T1000 (cell line): ENCODE measurements at places on chromosomes 2 and 18.

DNA sequence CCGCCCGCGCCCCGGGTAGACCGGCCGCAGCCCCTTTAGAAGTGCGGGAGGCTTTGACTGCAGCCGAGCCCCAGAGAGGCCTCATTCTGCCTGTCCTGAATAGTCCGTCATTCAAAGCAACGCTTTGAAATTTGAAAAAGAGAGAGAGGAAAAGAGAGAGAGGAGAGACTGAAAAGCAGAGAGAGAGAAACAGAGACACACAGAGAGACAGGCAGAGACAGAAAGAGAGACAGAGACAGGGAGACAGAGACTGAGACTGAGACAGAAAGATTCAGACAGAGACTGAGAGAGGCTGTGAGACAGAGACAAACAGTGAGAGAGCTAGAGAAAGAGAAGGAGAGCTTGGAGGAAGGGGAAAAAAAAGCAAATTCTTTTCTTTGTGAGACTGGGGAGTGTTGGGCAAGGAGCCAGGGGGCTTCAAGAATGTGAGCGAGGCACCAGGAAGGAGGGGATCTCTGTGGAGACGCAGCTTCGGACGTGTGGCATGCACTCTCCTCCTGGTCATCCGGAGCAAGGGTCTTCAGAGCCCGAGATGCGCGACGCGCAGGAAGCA lies 73.1 kb downstream of the MYCN start:
- no peak for DNase-seq

DNA sequence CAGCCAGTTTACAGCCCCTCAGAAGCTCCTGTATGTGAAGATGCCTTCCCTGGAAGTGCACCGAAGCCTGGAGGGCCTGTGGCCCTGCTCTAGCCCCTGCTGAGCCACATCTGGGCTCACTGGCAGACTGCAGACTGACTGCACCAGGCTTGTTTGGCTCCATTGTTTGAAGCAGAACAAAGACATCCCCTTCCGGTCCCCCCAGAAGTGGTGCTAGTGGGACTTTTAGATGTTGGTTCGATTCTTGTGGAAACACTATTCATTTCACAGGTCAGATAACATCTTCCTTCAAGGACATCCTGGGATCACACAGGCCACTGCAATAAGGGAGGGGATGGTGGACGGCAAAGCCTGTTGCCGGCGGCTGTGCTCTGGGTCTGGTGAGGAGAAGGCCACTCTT lies 57.8 kb upstream of the CBLN2 start:
- no peak for DNase-seq

DNA sequence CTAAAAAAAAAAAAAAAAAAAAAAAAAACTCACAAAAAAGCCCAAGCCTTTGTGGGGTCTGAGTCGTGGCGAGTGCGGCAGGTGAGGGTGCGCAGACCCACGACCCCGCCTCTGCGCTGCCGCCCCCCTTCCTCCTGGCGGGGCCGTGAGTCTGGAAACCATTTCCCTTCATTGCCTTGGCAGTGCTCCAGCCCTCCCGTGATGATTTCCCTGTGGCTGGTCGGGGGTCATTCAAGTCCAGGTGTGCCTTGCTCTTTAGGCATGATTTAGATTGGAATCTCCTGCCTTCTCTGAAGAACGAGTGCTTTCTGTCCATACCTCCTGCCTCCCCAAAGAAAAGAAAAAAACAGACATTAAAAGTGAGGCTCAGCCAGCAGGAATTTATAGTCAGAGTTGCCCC lies 161.8 kb downstream of the FAM210A start:
- DNase-seq, result no peak

- no peak for DNase-seq
These were observed 82.1 kb upstream of the PXDN start for GRCh38 chr2:1826226-1826905.

- DNase-seq, result no peak
These were observed 92.3 kb upstream of the UPP2 start for GRCh38 chr2:158009399-158009798.

DNA sequence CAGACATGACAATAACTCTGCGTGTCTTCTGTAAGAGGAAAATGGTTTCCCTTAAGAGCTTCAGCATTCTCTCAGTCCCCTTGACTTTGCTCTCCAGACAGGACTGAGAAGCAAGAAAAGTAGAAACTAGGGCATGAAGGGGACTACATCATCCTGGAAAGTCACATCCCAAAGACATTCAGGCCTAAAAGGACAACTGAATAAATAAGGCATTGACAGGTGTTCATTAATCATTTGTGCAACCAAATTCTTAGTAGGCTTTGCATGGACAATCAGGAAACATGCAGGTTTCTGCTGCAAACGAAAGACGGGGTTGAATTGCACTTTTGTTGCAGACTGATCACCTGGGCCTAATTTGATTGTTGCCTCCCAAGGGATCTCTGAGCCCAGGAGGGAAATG lies 1.2 kb upstream of the SGPP2 start:
- DNase-seq, result no peak

- DNase-seq, result no peak
These were observed 42.9 kb downstream of the MMADHC start for GRCh38 chr2:149544692-149545091.

DNA sequence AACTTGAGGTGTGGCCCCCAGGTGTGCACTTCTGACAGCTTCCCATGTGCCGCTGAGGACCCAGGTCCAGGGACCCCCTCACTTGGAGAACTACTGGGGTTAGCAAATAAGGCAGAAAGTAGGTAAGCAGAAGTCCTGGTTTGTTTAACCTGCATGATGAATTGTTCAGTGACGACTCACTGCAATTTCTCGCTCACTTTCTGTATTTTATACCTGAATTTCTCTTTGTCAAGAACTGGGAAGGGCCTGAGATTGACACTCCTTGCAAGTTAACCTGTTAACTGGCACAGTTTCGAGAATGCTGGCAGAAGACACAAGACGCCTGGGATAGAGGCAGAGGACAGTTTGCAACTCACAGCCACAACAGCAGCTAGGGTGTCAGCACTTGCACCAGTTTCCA lies 164.5 kb upstream of the NCK2 start:
- no peak for DNase-seq

GRCh38 chr18:77133835-77134496 lies 1.4 kb upstream of the MBP start:
- DNase-seq, result no peak
